ENCODE measurements at places on chromosomes 13 and 19. TPM values are rescaled to one million over a fixed set of nuclear protein-coding genes. Genes with fewer than 3 reads are reported as not detected.

The KCNN4 gene
- total RNA-seq = 87.8 TPM

The MBD3 gene
- 90.7 TPM for total RNA-seq

The CDC42EP5 gene
- total RNA-seq = not detected

The IGLON5 gene
- total RNA-seq = 0.15 TPM

The SSC5D gene
- total RNA-seq = 0.39 TPM

The KIR2DL4 gene
- not detected for total RNA-seq

The OSCAR gene
- total RNA-seq = not detected

The FCER2 gene
- not detected for total RNA-seq

The FLT3 gene
- total RNA-seq = not detected

The UNC13A gene
- total RNA-seq = not detected

The TUBB4A gene
- total RNA-seq = 2.4 TPM

The SIAH3 gene
- total RNA-seq = 0.10 TPM

The IGFLR1 gene
- total RNA-seq = 88.8 TPM

The TMEM205 gene
- total RNA-seq = 41.9 TPM

The ZNF814 gene
- 12.5 TPM for total RNA-seq

The JSRP1 gene
- total RNA-seq = not detected

The KRTDAP gene
- not detected for total RNA-seq

The UBE2L5 gene
- total RNA-seq = 0.22 TPM

The CKM gene
- not detected for total RNA-seq

The PSG7 gene
- not detected for total RNA-seq

The ZNF563 gene
- total RNA-seq = 2.2 TPM

The PODNL1 gene
- 0.42 TPM for total RNA-seq

The TNFSF13B gene
- total RNA-seq = 17.5 TPM

The CAMSAP3 gene
- 0.34 TPM for total RNA-seq

The ZNF729 gene
- not detected for total RNA-seq

The LGALS14 gene
- total RNA-seq = 0.37 TPM

The KLK11 gene
- not detected for total RNA-seq

The IZUMO2 gene
- total RNA-seq = not detected

The NLRP12 gene
- not detected for total RNA-seq

The LPAR2 gene
- 62.6 TPM for total RNA-seq

Data from T-helper 1 cell treated with Interleukin-12 subunit alpha and Interleukin-12 subunit beta and Interleukin-4 antibody, amounts not matched to agents 30 ng/mL and 1 ng/mL, for 36 hours (primary cell).